Activated CD8-positive, alpha-beta memory T cell treated with anti-CD3 and anti-CD28 coated beads, Interleukin-2, amount 10 ng/mL, durations not matched to agents 7 days and 5 days (primary cell): ENCODE measurements at places on chromosomes 13 and 19. TPM values are rescaled to one million over a fixed set of nuclear protein-coding genes. Genes with fewer than 3 reads are reported as not detected.

SHISA7 gene
- total RNA-seq: not detected

CD37 gene
- 177 TPM for total RNA-seq

SLC5A5 gene
- total RNA-seq: 0.59 TPM

ZNF69 gene
- 1.2 TPM for total RNA-seq

NANOS2 gene
- total RNA-seq: not detected

CELF5 gene
- total RNA-seq: not detected

POU4F1 gene
- 0.18 TPM for total RNA-seq

- DNase-seq: no peak
These were observed 41.4 kb upstream of the OBI1 start for GRCh38 chr13:78700121-78700910.

DNA sequence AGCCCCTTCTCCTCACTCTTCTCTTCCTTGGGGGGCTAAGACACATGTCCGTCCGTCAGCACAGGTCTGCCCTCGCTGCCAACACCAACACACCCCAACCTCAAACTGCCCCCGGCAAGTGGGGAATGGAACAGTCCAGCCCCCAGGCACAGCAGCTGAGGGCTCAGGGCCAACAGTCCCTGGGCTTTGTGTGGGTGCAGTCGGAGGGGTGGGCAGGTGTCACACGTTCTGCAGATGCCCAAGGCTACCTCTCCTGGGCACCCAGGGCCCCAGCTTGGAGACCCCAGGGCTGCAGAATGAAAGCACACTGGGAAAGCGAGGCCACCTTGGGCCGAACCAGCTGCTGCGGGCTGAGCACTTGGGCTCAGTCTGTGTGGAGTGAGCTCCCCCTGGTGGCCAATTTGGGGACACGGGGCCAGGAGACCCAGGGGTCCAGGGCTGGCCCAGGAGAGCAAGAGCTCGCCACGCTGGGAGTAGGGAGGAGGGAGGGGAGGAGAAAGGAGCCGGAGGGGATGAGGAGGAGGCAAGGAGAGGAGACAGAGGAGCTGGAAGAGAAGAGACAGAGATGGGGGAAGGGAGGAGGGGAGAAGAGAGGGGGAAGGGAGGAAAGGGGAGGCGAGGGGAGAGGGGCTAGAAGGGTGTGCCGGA lies 14.0 kb upstream of the ATP8B3 start:
- DNase-seq: peak; percentile 81

DNA sequence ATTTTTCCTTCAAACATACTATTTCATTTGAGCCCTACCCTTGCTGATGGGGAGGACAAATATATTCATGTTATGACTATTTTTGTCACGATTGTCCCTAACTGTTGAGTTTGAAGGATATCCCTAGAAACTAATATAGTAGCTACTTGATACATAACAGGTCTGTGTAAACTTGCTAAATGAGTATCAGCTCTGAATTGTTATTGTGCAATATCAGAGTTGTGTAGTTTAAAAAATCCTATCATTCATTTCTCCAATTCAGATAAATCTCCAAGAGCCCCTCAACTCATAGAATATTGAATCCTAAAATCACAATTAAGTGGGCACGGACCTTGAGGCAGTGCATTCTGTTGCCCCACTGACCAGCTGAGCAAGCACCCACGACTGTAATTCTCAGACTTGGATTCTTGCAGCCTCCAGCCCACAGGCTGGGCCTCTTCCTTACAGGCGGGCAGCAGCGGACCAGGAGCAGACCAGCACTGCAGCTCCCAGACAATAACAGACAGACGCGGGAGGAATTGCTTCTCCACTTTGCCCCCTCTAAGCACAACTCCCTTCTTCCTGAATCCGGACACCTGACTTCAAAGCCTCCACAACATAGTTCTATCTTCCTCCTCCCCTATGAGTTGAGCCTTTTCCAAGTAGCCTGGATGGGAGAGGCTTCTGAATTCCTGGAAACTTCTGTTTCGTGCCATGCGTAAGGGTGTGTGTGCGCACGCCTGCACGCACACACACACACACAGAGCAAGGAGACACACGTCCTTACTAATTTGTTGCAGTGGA lies 337.6 kb upstream of the ARGLU1 start:
- no peak for DNase-seq

DNA sequence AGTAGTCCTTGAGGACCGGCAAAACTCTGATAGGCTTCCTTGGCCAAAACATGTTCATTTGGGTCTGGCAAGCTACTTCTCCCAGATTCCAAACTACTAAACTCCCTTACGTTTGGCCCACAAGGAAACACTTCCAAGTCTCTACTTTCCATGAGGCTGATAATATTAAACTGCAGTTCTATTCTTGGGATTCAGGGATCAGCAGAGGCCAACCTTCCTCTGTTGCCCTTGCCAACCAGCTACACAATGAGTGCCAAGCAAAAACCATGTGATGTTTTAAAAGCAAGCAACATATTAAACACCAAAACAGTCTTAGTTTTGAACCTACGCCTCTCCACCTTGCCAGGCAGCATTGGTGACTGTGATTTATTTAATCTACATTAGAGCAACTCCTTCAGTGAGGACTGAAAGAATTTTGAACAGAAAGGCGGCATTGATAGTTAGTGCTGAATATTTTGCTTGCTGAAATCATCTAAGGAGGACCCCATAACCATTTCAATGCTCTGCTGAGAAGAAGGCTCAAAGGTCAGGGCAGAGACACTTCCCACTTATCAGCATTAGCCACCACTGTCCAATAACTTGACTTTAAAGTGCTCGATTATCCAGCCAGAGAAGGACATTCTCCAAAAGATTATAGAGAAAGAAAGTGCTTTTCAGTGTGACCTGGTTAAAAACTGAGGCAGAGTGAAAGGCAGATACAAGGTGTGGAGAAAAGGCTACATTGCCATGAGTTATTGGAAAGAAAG lies 287.1 kb downstream of the TBC1D4 start:
- DNase-seq: no peak

DNA sequence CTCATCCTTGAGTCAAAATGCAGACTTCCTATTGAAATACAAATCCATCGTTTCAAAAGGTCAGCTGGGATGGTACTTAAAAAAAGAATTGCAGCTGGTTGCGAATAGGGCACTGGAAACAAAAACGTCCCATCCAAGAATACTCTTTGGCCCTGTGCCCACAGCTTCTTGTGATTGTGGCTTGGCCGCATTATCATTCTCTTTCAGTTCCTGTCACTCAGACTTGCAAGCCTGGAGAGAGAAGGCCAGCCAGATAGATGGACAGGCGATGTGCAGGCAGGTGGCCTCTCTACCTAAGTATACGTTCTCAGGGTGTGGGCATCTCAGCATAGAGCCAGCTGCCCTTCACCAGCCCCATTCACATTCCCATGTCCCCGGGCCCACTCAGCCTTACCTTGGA lies 208.5 kb upstream of the ZNF536 start:
- no peak for DNase-seq

DNA sequence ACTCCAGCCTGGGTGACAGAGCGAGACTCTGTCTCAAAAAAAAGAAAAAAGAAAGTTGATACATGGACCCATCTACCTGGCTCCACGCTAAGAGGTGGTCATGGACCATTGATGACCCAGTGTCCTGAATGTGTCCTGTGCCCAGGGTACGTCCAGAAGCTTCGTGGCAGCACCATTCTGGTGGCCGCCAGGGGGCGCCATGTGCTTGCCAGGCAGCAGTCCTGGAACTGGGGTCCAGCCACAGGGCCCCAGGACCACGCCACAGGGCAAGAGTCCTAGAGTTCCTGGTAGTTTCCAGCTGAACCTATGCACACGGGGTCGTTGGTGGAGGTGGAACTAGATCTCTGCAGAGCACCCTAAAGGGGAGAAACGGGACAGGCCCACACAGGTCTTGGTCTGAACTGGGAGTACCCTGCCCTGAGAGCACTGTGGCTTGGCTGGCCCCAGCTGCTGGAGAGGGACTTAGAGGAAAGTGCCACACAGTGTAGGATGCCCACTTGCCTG lies 19.9 kb upstream of the FBXO27 start:
- DNase-seq: peak; percentile 72

DNA sequence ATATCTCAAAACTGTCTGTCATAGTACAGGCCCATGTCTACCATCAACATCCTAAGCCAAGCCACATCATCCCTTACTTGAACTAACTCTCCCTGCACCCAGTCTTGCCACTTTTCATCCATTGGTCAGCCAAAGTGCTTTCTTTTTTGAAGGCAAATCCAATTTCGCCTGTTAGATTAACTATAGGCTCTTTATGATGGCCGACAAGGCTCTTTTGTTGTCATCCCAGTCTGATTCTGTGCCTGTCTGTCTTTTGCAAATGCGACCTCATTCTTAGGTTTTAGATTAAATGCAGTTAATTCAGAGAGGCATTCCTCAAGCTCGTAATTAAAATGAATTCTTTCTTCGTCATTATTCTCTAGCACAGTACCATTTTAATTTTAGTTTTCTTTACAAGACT lies 148.3 kb downstream of the HS6ST3 start:
- DNase-seq: no peak
